ENCODE measurements at places on chromosomes 7 and 10.
A peak's percentile ranks its signal among the peaks of the same experiment; 100 is the strongest.

- no peaks in the 10 kb centered on the region for H3K36me3 ChIP-seq
- no peak for DNase-seq
- no peaks in the 10 kb centered on the region for H3K4me1 ChIP-seq
- H3K4me3 ChIP-seq, result no peak overlapping the region
These were observed 3.5 kb upstream of the SRRM3 start for GRCh38 chr7:76198202-76198601.

- no peak overlapping the region for H3K4me3 ChIP-seq
- no peaks in the 10 kb centered on the region for H3K27me3 ChIP-seq
- no peak for DNase-seq
- H3K27ac ChIP-seq, result no peak overlapping the region
These were observed 37.3 kb downstream of the CYP17A1 start for GRCh38 chr10:102799691-102800471.

DNA sequence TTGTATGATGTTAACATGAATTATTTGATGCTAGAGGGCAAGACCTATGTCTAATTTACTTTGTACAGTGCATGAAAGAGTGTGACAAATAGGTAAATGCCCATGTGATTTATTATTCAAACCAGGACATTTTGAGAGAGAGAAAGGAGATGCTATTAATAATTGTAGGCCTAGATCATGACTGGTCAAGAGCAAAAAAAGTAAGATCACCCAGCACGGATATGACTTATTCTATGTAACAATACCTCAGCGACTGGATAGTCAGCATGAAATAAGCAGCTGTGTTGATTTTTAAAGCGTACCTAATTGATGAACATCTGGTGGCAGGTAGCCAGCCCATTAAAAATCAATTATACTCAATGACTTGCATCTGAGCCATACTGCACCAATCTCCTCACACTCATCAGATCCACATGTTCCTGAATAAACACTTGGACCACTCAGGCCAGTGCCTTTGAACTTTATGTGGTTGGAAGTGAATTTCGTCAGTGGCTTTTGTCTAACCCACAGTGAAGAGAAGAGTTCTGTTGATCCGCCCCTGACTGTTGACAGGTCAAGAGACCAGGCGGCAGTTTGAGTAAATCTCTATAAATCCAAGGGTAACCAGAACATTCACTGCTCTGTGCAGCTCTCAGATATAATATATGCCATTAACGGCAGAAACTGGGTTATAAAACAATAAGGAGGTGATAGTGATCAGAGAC, 435.3 kb downstream of the MDFIC start:
- H3K27me3 ChIP-seq, result no peaks in the 10 kb centered on the region
- no peak for DNase-seq
- no peaks in the 10 kb centered on the region for H3K36me3 ChIP-seq
- H3K4me1 ChIP-seq, result no peaks in the 10 kb centered on the region

GRCh38 chr7:157204134-157204533, 65.4 kb downstream of the UBE3C start:
- H3K4me1 ChIP-seq, result no peaks in the 10 kb centered on the region
- H3K27me3 ChIP-seq, result no peaks in the 10 kb centered on the region
- peaks cover 26% of the 10 kb centered on the region for H3K36me3 ChIP-seq
- DNase-seq, result no peak
- H3K4me3 ChIP-seq, result no peak overlapping the region

GRCh38 chr10:65548001-65548400, 1377.8 kb upstream of the LRRTM3 start:
- no peak overlapping the region for H3K27ac ChIP-seq
- H3K36me3 ChIP-seq, result no peaks in the 10 kb centered on the region
- no peaks in the 10 kb centered on the region for H3K4me1 ChIP-seq

DNA sequence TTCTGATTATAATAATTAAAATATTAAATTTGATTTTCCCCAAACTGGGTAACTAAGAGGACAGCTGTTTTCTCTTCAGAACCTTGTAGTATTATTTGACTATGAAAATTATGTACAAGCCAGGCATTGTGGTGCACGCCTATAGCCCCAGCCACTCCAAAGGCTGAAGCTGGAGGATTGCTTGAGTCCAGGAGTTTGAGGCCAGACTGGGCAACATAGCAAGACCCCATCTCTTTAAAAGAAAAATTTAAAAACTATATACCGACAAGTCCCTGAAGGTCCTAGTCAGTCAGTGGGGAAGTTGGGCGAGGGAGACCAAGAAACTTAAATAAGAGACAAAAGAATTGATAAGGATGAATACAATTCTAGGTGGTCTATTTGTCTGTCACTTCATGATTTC, 27.1 kb upstream of the UBE2D1 start:
- no peak overlapping the region for H3K4me3 ChIP-seq
- H3K36me3 ChIP-seq, result no peaks in the 10 kb centered on the region
- no peaks in the 10 kb centered on the region for H3K4me1 ChIP-seq
- no peak for DNase-seq
- no peak overlapping the region for H3K27ac ChIP-seq

DNA sequence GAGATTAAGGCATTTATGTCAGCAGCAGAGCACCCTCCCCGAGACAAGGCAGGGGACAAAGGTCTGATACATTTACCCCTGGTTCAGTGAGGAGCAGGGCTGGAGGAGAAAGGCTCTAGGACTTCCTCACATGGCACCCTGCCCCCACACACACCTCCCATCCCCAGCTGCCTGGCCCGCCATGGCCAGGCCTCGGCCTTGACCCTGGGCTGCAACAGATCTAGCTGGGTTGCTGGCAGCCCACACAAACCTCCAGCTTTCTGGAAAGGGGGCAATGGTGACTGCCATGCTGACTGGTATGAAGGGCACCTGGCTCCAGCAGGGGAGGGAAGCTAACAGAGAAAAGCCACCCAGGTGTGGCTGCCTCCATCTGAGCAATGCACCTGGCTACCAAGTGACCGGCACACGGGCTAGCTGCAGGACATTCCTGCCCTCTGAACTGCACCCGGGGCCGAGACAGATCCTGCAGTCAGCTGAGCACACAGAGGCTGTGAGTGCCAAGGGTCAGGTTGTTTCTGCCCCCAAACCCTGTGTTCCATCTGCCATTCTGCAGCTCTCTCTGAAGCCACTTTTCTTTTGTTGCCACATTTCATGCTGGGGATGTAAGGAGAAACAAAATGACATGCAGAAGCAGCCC, 85.8 kb upstream of the LRRC18 start:
- DNase-seq, result no peak
- H3K36me3 ChIP-seq, result no peaks in the 10 kb centered on the region
- H3K27ac ChIP-seq, result no peak overlapping the region
- peaks cover 8% of the 10 kb centered on the region for H3K27me3 ChIP-seq
- no peaks in the 10 kb centered on the region for H3K4me1 ChIP-seq
- H3K4me3 ChIP-seq, result no peak overlapping the region

DNA sequence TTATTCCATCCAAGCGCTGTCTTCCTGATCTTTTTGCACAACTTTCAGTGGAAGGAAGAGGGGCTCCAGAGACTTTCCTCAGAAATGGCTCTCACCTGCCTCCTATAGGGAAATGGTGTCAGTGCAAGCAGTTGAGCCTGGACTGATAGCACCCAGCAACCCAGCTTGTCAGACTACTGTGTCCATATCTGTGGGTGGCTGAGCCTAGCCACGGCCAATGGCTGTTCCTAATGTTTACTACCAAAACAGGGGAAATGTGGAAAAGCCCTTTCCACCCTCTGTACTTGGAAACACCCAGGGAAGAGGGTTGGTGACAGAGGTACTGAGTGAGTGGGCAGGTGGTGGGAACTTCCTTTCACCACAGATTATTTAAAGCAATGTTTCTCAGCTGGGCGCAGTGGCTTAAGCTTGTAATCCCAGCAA, 4.3 kb upstream of the YKT6 start:
- H3K27ac ChIP-seq, result no peak overlapping the region
- no peak overlapping the region for H3K4me3 ChIP-seq
- peak; percentile 28 for DNase-seq
- H3K4me1 ChIP-seq, result peaks cover 13% of the 10 kb centered on the region
- H3K27me3 ChIP-seq, result peaks cover 12% of the 10 kb centered on the region

- H3K4me1 ChIP-seq, result no peaks in the 10 kb centered on the region
- peak; percentile 11 for DNase-seq
- H3K27ac ChIP-seq, result no peak overlapping the region
- H3K4me3 ChIP-seq, result no peak overlapping the region
These were observed 114.5 kb downstream of the PTPN20 start for GRCh38 chr10:47025540-47026300.

Data from activated CD4-positive, alpha-beta memory T cell treated with anti-CD3 and anti-CD28 coated beads, Interleukin-2, amount 10 ng/mL, durations not matched to agents 7 days and 5 days (primary cell).